Aortic smooth muscle cell (primary cell): ENCODE measurements at places on chromosomes 5 and 9. TPM values are rescaled to one million over a fixed set of nuclear protein-coding genes. Genes with fewer than 3 reads are reported as not detected.

PCDHGA12 gene
- 17.6 and 22.3 TPM in 2 replicates for total RNA-seq

CCNI2 gene
- not detected in 2 replicates for total RNA-seq

ANKRD55 gene
- not detected in 2 replicates for total RNA-seq

OTP gene
- not detected in 2 replicates for total RNA-seq

PARP8 gene
- total RNA-seq, result 17.3 and 23.4 TPM in 2 replicates

EPB41L4B gene
- under 0.01 and 0.25 TPM in 2 replicates for total RNA-seq

CFAP77 gene
- not detected in 2 replicates for total RNA-seq

HABP4 gene
- total RNA-seq, result 26.2 and 44.7 TPM in 2 replicates

FYB1 gene
- 0.26 and 0.75 TPM in 2 replicates for total RNA-seq

OR1Q1 gene
- 0.26 TPM in 1 of 2 replicates, not detected in the other for total RNA-seq

RNF183 gene
- total RNA-seq, result not detected in 2 replicates

ST8SIA4 gene
- 0.19 and 0.26 TPM in 2 replicates for total RNA-seq

CFAP157 gene
- total RNA-seq, result 0.06 and 0.13 TPM in 2 replicates

ADGRD2 gene
- not detected in 2 replicates for total RNA-seq

ZNF883 gene
- total RNA-seq, result 0.99 and 1.7 TPM in 2 replicates

LCN1 gene
- total RNA-seq, result not detected in 2 replicates

ZFP37 gene
- 1.2 and 1.8 TPM in 2 replicates for total RNA-seq

SLCO6A1 gene
- total RNA-seq, result not detected in 2 replicates

ARRDC3 gene
- 215 and 247 TPM in 2 replicates for total RNA-seq

SPATA6L gene
- 0.79 and 0.81 TPM in 2 replicates for total RNA-seq

ORM2 gene
- total RNA-seq, result not detected in 2 replicates

FRMD3 gene
- 3.7 and 3.9 TPM in 2 replicates for total RNA-seq

CSF2 gene
- not detected in 2 replicates for total RNA-seq

IFNB1 gene
- total RNA-seq, result not detected in 2 replicates

CXCL14 gene
- 0.79 TPM in 1 of 2 replicates, not detected in the other for total RNA-seq

UGT3A1 gene
- total RNA-seq, result not detected in 2 replicates

CD14 gene
- 1.6 and 2.4 TPM in 2 replicates for total RNA-seq

GABRA6 gene
- not detected in 2 replicates for total RNA-seq

PRDM9 gene
- total RNA-seq, result not detected in 2 replicates

TMED7 gene
- 137 and 148 TPM in 2 replicates for total RNA-seq

CNTFR gene
- not detected in 2 replicates for total RNA-seq

IL33 gene
- 180 and 337 TPM in 2 replicates for total RNA-seq

FOXD4L6 gene
- total RNA-seq, result 0.06 TPM in 1 of 2 replicates, not detected in the other

EIF4E1B gene
- not detected in 2 replicates for total RNA-seq

CCNO gene
- total RNA-seq, result 0.40 and 0.50 TPM in 2 replicates

PIP5K1B gene
- total RNA-seq, result under 0.01 and 0.06 TPM in 2 replicates

C1QTNF3 gene
- 0.79 and 1.6 TPM in 2 replicates for total RNA-seq

INSL6 gene
- total RNA-seq, result not detected in 2 replicates

ENC1 gene
- 11.3 and 22.6 TPM in 2 replicates for total RNA-seq

IER5L gene
- 93.6 and 93.7 TPM in 2 replicates for total RNA-seq

LPCAT1 gene
- 52.5 and 77.0 TPM in 2 replicates for total RNA-seq

ACOT12 gene
- not detected in 2 replicates for total RNA-seq

FBXO38 gene
- total RNA-seq, result 67.6 and 71.4 TPM in 2 replicates

PRXL2C gene
- total RNA-seq, result 30.9 and 37.6 TPM in 2 replicates

GABRA1 gene
- under 0.01 TPM in 2 replicates for total RNA-seq

CCDC112 gene
- 5.4 and 5.8 TPM in 2 replicates for total RNA-seq
